ENCODE measurements at places on chromosomes 7 and 10.

DNA sequence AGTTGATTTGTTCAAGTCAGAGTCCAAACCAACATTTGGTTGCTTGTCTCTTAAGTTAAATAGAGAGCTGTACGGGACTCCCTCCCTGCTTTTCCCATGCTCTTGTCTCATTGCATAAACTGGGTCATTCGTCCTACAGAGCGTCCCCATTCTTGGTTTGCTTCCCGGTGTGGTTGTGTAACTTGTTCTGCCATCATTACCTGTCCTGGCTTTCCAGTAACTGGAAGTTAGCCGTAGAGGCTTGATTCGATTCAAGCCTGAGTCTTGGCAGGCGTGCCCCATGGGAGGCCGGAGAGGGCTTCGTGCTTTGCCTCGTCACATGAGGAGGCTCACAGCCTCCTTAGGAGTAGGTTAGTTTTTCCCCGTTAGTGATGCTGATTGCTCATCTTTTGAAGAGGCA lies 40.2 kb downstream of the FBH1 start:
- DNase-seq = no peak

GRCh38 chr7:44867073-44867995 lies 18.0 kb downstream of the PURB start:
- DNase-seq = no peak

- no peak for DNase-seq
Measured at GRCh38 chr7:21352540-21353387, 75.1 kb upstream of the SP4 start.

GRCh38 chr10:125734823-125735222 lies 15.3 kb downstream of the EDRF1 start:
- DNase-seq = no peak

- no peak for DNase-seq
Measured at GRCh38 chr10:11538834-11539190, 72.6 kb downstream of the USP6NL start.

DNA sequence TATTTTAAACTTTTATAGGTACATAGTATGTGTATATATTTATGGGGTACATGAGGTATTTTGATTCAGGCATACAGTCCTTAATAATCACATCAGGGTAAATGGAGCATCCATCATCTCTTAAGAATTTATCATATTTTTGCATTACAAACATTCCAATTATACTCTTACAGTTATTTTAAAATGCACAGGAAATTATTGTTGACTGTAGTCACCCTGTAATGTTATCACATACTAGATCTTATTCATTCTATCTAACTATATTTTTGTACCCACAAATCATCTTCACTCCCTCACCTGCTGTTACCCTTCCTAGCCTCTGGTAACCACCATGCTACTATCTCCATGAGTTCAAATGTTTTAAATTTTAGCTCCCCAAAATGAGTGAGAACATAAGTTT lies 56.3 kb upstream of the FAM3C start:
- no peak for DNase-seq

DNA sequence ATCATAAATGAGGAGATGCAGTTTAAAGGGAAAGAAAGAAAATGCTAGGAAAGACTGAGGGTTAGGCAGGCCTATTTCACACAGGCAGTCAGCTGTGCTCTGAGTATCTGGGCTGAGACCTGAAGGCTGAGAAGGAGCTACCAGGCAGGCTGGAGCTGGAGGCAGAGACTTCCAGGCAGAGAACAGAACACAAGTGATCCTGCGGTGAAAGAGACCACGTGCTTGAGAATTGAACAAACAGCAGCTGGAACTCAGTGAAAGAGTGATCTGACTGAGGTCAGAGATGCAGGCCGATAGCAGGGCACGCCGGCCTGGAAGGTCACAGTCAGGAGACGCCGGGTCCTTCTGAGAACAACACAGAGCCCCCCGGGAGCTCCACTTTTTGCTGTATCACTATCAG lies 147.8 kb downstream of the ADAM12 start:
- no peak for DNase-seq

GRCh38 chr10:110852947-110853346 lies 18.8 kb upstream of the PDCD4 start:
- no peak for DNase-seq

DNA sequence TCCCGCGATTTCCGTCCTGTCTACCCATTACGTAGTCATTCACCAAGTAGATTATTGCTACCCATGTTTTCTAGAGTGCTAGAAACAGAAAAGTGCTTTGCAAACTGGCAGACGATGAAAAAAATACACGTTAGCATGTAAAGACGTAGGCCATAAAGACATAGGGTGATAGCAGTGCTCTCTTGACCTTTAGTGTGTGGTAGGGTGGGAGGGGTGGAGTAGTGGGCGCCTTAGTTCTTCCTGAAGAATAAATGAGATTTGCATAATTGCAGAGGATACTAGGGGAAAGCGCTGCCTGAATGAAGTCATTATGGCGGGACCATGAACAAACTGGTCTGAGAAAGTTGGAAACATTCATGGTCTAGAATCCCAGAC lies 948 bp downstream of the ZNF485 start:
- no peak for DNase-seq

All from stimulated activated CD4-positive, alpha-beta T cell treated with anti-CD3 and anti-CD28 coated beads, Interleukin-15, amount 100 ng/mL, for 1 hour (primary cell).